Stimulated activated CD8-positive, alpha-beta memory T cell treated with anti-CD3 and anti-CD28 coated beads, Interleukin-4, amount 100 ng/mL, for 4 hours (primary cell): ENCODE measurements at places on chromosomes 13 and 19.

- DNase-seq = no peak
These were observed at the start of gene UPK1A for GRCh38 chr19:35666251-35666913. TSS of gene UPK1A (plus strand) at chr19:35666517. CDS start at chr19:35666813, 296 bp downstream.

- DNase-seq = no peak
These were observed 252.7 kb downstream of the KCNRG start for GRCh38 chr13:50267917-50268316.

DNA sequence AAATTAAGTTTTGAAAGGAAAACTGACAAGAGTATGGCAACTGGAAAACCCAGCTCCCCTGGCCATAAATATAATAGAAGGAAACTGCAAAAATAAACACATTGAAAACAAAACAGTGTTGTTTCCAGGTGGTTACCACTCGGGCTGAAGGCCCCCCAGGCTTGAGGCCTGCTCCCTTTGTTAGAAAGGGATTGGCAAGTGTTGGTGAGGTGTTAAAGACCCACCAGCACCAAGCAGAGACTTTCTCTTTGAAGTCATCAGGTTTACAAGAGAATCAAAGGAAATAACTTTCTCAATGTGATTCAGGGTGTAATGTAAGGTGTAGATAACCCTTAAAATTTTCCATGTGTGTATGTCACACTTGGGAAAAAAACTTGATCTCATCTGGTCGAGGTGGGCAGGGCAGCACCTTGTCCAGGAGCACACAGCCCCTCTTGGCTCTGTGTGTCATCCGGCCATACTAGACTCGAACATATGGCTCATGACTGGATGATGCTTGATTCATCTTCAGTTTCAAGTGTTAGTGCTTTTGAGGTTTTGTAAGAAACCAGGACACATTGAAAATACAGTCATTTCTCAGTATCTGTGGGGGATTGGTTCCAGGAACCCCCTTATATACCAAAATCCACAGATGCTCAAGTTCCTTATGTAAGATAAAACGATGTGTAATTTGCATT, 7.8 kb downstream of the ACTN4 start:
- no peak for DNase-seq

DNA sequence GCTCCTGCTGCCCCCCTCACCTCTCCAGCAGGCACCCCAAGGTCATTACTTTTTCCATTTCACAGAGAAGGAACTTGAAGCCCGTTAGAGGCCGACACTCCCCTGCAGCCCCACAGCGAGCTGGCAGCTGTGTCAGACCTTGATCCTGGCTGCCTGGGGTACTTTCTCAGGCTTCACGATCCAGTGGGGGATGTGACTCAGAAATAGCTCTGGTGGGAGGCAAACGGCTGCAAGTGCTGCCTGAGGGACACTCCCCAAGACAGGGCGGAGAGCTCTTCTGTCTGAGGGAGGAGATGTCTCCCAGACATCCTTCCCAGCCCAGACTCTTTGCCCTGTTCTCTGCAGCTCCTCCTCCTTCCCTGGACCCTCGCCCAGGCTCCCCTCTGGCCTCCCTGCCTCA, 4.8 kb downstream of the TSKS start:
- DNase-seq = no peak

DNA sequence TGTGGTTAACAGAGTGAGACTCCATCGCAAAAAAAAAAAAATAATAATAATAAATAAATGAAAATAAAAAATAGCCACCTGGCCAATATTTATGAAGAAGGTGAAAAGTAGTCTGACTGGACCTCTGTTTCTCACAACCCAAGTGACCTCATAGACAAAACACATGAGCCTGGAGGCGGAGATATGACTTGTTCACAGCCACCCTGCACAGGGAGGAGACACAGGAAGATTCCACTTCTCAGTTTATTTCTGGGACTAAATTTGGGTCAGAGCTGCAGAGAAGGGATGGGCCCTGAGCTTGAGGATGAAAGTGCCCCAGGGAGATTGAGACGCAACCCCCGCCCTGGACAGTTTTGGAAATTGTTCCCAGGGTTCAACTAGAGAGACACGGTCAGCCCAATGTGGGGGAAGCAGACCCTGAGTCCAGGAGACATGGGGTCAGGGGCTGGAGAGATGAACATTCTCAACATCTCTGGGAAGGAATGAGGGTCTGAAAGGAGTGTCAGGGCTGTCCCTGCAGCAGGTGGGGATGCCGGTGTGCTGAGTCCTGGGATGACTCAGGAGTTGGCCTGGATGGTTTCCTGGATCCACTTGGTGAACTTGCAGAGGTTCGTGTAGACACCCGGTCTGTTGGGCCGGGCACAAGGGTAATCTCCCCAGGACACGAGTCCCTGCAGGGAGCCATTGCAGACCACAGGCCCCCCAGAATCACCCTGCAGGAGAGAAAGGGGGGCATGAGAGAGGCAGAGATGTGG, 9.6 kb downstream of the KLK5 start:
- no peak for DNase-seq

- no peak for DNase-seq
These were observed 1.3 kb downstream of the UBL3 start for GRCh38 chr13:29849071-29849631.

- DNase-seq = no peak
These were observed 213.3 kb upstream of the HTR2A start for GRCh38 chr13:47110141-47110540.

DNA sequence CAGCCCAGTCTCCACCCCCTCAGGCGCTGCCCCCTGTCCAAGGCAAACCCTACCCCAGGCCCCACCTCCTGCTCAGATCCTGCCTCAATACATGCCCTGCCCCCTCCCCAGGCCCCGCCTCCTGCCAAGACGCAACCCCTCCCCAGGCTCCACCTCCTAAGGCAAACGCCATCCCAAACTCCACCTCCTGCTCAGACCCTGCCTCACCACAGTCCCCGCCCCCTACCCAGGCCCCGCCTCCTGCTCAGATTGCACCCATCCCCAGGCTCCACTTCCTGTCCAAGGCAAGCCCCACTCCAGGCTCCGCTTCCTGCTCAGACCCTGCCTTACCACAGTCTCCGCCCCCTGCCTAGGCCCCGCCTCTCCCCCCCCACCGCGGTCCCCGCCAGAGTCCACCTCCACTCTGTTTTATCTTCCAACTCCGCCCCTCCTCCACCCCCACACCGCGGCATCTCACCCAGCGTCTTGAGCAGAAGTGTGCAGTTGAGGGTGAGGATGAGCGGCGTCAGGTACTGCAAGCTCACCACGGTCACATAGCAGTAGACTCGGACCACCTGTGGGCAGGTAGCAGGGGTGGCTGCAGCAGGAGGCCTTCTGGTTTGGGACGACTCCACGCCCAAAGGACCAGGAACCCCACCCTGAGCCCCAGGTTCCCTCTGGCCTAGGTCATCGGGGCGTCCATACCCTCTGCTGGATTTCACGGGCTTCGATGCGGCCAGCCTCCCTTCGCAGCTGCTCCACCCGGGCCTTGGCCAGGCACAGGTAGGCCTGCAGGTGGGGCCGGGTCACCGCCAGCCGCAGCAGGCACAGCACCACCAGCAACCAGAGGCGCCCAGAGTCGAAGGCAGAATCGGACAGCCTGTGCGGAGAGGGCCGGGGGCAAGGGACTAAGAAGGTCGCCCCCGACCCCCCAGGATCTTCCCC, 17.7 kb downstream of the TMEM161A start:
- no peak for DNase-seq

DNA sequence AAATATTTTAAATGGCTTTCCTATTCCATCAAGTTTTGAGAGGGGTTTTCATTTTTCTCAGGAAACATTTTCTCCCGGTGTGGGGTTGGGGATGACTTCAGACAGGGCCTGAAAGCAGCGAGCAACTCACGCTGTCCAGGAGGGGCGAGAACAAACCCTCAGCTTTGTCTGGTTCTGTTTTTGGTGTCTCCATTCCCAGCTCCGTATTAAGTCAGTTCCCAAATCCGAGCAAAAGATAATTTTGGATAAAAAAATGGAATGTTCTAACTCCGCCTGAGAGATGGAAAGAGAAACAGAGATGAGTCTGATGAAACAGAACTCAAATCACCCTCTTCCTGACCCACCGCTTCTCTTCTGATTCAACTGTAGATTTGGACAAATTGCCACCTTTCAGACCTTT, 38.4 kb downstream of the RFX2 start:
- no peak for DNase-seq

DNA sequence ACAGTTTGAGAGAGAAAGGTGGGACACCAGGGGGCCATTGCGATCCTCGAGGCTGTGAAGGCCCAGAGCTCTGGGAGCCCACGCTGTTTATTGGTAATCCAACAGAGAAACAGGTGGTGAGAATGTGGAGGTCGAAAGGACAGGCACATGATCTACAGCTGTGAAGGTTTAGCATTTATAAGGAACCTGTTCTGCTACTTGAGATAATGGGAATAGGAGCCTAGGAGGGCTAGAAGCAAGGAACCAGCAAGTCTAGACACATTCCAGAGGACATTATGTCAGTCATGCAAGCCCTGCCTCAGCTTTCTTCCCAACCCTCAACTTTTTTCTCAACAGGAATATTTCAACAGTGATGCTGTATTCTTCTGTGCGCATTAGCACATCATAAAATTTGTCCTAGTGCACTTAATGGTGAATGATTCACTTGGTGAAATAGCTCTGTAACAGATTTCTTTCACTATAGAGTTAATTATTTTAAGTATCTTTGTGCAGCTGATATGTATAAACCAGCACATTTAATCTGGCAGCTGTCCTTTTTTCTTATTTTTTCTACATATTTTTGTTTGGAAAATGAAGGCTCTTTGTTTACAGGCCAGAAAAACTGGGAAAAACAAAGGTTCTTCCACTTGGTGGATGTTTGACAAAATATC, 25.4 kb downstream of the ZNF90 start:
- DNase-seq = no peak

DNA sequence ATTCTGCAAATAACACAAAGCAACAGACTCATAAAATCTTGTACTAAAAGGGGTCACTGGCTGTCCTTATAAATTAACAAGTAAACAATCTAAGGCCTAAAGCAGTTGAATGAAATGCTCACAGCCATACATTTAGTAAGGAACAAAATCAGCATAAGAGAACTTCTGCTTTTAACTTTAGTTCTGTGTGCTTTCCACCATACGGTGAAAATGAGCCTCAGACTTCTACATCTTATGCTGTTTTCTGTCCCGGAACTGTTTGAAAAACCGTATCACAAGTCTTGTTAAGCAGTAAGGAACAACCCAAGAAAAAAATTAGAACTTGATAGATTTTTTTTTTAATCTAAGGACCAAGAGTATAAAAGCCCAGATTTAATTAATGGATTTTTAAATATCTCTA, 549.1 kb upstream of the MIR17HG start:
- DNase-seq = no peak

- DNase-seq = peak; percentile 98
These were observed at the start of gene ZNF77 for GRCh38 chr19:2944775-2945574. TSS of gene ZNF77 (minus strand) at chr19:2944971. CDS start at chr19:2944840, 131 bp downstream.

- no peak for DNase-seq
These were observed 2.9 kb downstream of the KLK1 start for GRCh38 chr19:50820549-50821247.

DNA sequence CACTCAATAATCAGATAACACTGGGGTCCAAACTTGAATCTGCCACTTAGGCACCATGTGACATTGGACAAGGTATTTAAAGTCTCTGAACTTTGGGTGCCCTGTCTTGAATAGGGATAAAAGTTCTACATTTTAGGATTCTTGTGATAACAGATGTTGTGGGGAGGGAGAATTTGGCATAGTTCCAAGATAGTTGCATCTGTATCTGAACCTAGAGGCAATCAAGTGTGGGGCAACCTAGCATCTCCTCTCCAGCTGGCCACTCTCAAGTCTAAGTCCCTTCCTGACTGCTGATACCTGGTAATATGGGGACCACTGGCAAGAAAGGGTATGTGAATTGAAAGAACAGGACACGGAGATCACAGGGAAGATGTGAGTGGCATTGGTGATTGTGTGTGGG, 256.1 kb downstream of the FOXO1 start:
- no peak for DNase-seq
